ENCODE measurements at places on chromosomes 7 and 10. TPM values are rescaled to one million over a fixed set of nuclear protein-coding genes. Genes with fewer than 3 reads are reported as not detected.

The TMEM26 gene
- total RNA-seq: 0.06 TPM

The SGCE gene
- total RNA-seq: 50.4 TPM

The DPYSL4 gene
- 20.5 TPM for total RNA-seq

The FOXP2 gene
- not detected for total RNA-seq

The TFR2 gene
- 2.9 TPM for total RNA-seq

The LIPJ gene
- total RNA-seq: not detected

The TCTN3 gene
- total RNA-seq: 39.5 TPM

The UTF1 gene
- 0.16 TPM for total RNA-seq

The SEC31B gene
- 2.5 TPM for total RNA-seq

The CPVL gene
- 0.20 TPM for total RNA-seq

The GIMAP6 gene
- total RNA-seq: not detected

The IFIT3 gene
- 5.5 TPM for total RNA-seq

The SPDYE11 gene
- not detected for total RNA-seq

The ASIC3 gene
- total RNA-seq: 12.8 TPM

The TEX47 gene
- total RNA-seq: not detected

The FGFR2 gene
- 0.22 TPM for total RNA-seq

The FAM180A gene
- not detected for total RNA-seq

The ST8SIA6 gene
- total RNA-seq: 0.07 TPM

The SPDYE1 gene
- not detected for total RNA-seq

The STEAP4 gene
- not detected for total RNA-seq

The SPDYE2B gene
- not detected for total RNA-seq

The STEAP1B gene
- total RNA-seq: 0.03 TPM

The LRRC61 gene
- total RNA-seq: 0.07 TPM

The ATAD1 gene
- 47.5 TPM for total RNA-seq

The CCDC172 gene
- not detected for total RNA-seq

The MALRD1 gene
- total RNA-seq: not detected

The UCMA gene
- total RNA-seq: not detected

The ANKIB1 gene
- total RNA-seq: 16.6 TPM

The CARD11 gene
- total RNA-seq: 1.4 TPM

The SFRP4 gene
- 4.2 TPM for total RNA-seq

The LRMDA gene
- 4.1 TPM for total RNA-seq

The NKX2-3 gene
- total RNA-seq: not detected

The CCL24 gene
- total RNA-seq: not detected

The HILPDA gene
- total RNA-seq: 21.7 TPM

The CRHR2 gene
- not detected for total RNA-seq

The STAG3 gene
- 0.22 TPM for total RNA-seq

The SVOPL gene
- not detected for total RNA-seq

The CRYGN gene
- total RNA-seq: not detected

The PLXDC2 gene
- total RNA-seq: 0.04 TPM

The VWC2 gene
- not detected for total RNA-seq

The ZCWPW1 gene
- 1.7 TPM for total RNA-seq

The HPS1 gene
- total RNA-seq: 35.4 TPM

The CWF19L1 gene
- total RNA-seq: 23.0 TPM

The PKD2L1 gene
- not detected for total RNA-seq

The LGI1 gene
- total RNA-seq: not detected

The AMPH gene
- 0.12 TPM for total RNA-seq

The NEUROD6 gene
- not detected for total RNA-seq

The POP7 gene
- 93.9 TPM for total RNA-seq

The JCAD gene
- total RNA-seq: 7.9 TPM

The PAOX gene
- 0.92 TPM for total RNA-seq

The HYAL4 gene
- total RNA-seq: 0.08 TPM

The DNAJC2 gene
- 50.1 TPM for total RNA-seq

The ODAD2 gene
- total RNA-seq: 0.27 TPM

The FAM25G gene
- not detected for total RNA-seq
